ENCODE measurements at places on chromosomes 1 and 21.

DNA sequence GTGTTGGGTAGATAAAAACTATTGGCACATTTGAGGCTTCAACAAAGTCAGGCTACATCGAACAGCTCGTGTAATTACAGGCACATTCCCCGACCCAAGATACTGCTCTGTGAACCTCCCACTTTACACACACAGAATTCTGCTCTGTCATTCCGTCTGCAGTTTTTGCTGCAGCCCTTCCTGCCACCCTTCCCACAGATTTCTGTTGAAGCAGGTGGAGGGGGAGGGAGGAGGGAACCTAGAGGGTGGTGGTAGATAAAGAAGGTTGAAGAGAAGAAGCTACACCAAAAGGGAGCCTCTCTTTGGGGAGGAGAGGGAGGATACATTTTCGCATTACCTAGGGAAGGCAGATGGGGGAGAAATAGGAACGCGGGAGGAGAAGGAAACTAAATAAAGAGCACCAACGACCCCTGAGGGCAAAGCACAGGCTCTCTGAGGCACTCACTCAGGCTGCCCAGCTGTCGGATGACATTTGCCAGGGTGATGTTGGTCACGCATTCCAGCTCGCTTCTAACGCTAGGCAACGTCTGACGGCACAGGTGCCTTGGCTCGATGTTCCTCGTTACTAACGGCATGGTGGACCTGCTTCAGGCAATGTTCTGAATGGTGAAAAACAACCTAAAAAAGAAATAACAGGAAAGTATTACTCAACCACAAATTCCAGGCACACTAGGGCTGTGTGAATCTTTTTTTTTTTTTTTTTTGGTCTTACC is 36.0 kb downstream of the GPR3 start:
- DNase-seq, result no peak

- DNase-seq, result no peak
Measured at GRCh38 chr1:206021008-206021625, 2.6 kb downstream of the CTSE start.

- no peak for DNase-seq
Measured at GRCh38 chr1:102219463-102219862, 222.7 kb upstream of the OLFM3 start.

DNA sequence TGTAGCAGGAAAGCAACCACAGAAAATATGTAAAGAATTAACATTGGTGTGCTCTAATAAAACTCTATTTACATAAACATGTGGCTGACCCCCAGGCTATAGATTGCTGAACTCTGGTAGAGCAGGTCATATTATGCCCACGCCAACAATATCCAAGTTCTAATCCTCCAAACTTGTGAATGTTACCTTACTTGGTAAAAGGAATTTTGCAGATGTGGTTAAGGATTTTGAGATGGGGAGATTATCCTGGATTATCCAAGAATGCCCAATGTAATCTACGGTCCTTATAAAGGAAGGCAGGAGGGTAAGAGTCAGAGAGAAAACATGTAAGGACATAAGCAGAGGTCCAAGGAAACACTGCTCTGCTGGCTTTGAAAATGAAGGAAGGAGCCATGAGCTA is 201.0 kb downstream of the USH2A start:
- DNase-seq, result no peak

GRCh38 chr1:16026723-16027484 is 5.1 kb downstream of the CLCNKA start:
- DNase-seq, result no peak

- DNase-seq, result no peak
Measured at GRCh38 chr1:178955391-178955954, 70.2 kb upstream of the FAM20B start.

All from amygdala (tissue), 56 donors.